ENCODE measurements at places on chromosomes 2 and 18. TPM values are rescaled to one million over a fixed set of nuclear protein-coding genes. Genes with fewer than 3 reads are reported as not detected.

PRKAG3 gene
- not detected for total RNA-seq

MYO3B gene
- 2.6 TPM for total RNA-seq

ATG16L1 gene
- 25.8 TPM for total RNA-seq

FEV gene
- not detected for total RNA-seq

SNRPD1 gene
- 158 TPM for total RNA-seq

GCG gene
- total RNA-seq: not detected

All from foreskin keratinocyte (primary cell).